ENCODE measurements at places on chromosomes 13 and 19.

GRCh38 chr13:56351041-56351440 lies 789.7 kb upstream of the PRR20A start:
- DNase-seq = no peak

DNA sequence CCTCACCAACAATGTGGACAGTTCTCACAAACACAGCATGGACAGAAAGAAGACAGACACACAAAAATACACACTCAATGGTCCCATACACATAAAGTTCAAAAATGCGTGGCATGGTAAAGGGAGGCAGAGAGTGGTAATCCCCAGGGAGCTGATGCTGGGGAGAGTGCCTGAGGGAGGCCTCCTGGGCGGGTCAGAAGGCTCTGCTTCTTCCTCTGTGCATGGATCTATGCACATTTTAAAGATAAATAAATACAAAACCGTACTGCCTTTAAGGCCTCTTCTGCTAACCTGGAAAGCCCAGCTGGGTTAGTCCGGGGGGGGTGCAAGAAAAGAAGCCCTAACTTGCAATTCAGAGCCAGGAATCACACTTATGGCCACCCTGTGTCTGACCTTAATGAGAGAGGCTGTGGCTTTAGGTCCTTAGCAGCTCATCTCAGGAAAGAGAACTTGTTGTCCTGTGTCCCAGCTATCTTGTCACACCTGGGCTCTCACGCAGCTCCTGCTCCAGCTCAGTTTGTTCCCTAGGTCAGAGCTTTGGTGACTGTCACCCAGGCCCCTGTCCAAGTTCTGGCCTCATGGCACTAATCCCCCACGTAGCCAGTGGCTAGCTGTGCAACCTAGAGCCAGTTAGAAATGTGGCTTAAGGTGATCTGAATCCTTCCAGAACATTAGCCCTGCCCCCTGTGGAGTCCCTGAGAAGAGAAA lies 28.5 kb downstream of the POP4 start:
- no peak for DNase-seq

- no peak for DNase-seq
Observed at GRCh38 chr19:10104665-10105508, 1.3 kb upstream of the PPAN start.

DNA sequence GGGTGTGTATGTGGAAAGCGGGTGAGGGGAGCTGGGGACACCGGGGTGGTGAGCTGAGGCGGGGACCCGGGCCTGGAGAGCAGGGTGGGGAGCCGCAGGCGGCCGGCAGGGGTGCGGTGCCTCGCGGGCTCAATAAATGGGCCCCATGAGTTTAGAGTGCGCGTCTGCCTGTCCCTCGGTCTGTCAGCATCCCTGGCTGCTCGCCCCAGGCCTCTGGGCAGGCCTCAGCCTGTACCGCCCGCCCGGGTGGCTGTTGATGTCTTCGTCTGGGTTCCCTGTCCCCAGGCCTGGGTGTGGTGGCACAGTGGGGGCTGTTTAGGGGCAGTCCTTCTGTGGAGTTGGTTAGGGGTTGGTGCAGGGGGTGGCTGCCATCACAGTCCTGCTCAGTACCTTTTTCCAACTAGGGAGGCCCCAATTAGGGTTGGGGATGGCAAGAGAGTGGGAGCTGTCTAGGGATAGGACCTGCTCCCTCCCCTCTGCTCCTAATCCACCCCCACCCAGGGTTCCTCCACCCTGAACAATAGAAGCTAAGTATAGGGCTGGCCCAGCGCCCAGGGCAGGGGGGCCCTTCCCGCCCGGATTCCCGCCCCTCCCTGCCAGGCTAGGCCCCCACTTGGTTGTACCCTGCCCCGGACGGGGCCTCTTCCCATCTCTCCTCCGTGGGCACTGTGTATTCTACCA lies 12.2 kb downstream of the CIC start:
- DNase-seq = no peak

DNA sequence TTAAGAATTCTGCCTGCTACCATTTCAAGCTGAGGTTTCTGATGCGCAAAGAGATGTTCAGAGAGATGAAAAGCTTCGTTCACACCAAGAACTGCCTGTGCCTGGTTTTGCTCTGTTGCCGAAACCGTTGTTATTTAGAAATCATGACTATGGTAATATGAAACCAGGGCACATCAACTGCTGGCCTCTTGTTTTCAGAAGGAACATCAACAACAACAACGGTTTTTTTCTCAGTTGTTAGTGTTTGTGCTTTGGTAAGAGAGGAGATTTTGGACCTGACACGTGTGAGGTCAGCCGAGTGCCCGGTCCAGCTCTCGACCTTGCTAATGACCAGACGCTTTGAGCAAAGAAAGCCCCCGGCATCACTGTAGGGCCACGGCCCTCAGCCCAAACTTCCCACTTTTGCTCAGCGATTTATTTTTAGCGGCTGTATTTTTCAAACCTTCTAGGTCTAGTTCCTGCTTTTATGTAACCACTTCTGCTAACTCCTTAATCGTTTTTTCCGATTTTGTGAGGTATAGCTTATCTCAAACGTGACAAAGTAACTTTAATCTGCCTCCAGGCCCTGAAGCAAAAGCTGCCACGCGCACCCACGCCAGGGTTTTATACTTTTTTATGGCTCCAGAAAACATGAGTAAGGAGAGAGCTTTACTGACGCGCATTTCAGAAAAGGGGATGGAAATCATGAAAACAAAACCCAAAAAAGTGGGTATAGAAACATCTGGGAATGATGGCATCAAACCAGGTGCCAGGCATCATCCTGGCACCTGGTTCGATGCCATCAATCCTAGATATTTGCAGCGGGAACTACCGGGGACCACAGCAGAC lies 42.0 kb downstream of the KLF2 start:
- DNase-seq = peak; percentile 75

- DNase-seq = no peak
Observed at GRCh38 chr13:46580362-46580839, 27.4 kb downstream of the LRCH1 start.

- DNase-seq = no peak
Observed at GRCh38 chr13:109760951-109761350, 25.4 kb downstream of the IRS2 start.

GRCh38 chr19:8580710-8581281 lies 3.6 kb upstream of the MYO1F start:
- no peak for DNase-seq

DNA sequence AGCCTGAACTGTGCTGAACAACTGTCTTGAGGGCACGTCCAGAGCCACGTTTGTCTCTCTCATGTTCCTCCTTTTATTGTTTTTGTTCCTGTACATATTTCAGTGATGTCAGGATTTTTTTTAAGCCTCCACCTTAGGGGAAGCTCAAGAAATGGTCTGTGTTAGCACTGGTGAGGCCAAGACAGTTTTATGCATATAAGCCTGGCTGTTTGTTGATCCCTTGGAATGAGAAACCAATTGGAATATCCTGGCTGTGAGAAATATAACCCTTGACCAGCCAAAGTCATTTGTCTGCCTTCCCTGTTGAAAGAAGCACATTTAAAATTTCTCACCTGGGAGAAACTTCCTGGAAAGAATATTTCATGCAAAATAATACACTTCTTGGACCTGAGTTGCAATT lies 115.8 kb downstream of the DNAJC15 start:
- no peak for DNase-seq

DNA sequence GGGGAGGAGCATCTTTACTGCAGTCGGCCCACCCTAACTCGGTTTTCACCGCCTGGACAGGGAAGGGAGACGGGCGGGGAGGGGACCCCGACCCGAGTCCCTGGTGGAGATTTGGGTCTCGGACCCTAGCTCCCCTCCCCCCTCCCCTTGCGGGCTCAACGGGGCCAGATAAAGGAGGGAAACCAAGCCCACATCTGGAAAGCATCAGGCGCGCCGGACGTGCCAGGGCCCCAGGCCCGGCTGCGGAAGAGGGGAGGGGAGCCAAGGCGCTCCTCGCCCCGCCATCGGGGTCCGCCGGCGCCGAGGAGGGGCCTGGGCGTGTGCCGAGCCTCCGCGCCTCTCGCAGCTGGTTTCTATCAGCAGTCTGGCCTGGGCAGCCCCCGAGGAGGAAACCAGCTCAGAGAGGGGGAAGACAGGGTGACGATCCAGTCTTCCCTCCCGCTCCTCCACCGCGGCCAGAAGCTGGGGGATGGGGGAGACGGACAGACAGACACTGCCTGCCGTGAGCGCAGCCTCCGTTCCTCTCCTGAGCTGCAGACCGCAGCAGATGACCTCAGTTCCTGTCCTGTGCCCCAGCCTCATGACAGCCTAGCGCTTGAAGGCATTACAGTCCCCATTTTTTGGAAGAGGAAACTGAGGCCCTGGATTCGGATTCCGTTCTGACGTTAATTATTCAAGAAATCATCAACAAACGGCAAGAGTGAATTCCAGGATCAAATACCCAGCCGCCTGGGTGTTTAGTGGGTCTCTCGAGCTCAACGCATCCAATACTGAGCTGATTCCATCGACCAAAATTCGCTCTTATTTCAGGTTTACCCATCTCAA lies 3.6 kb upstream of the GNG8 start:
- DNase-seq = peak; percentile 25

DNA sequence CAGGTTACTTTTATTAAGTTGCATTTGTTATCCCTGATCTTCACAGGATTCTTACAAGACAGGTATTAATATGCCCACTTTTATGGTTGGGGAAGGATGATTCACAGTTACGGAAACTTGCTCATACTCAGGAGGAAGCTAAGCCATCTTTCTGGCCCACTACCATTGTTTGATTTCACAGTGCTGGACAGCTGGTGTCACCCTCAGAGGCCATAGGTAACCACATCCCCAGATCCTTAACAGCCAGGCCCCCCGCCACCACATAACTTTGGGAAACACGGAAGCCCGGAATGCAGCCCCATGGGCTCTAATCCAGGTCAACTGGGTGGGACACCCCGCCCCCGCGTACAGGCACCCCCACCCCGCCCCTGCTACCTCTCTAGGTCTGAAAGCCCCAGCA lies 119.7 kb downstream of the IRS2 start:
- no peak for DNase-seq

GRCh38 chr13:108897955-108898354 lies 268.5 kb downstream of the MYO16 start:
- no peak for DNase-seq

- no peak for DNase-seq
Observed at GRCh38 chr13:41383386-41383785, 72.3 kb downstream of the NAA16 start.

All from posterior cingulate gyrus (tissue), 11 donors.